HAP-1 (cell line): ENCODE measurements at places on chromosomes 11 and 22.

GRCh38 chr11:61534933-61535839 is 26.6 kb downstream of the LRRC10B start:
- DNase-seq = no peak

GRCh38 chr11:78935398-78936068 is 360.9 kb upstream of the NARS2 start:
- DNase-seq = no peak

DNA sequence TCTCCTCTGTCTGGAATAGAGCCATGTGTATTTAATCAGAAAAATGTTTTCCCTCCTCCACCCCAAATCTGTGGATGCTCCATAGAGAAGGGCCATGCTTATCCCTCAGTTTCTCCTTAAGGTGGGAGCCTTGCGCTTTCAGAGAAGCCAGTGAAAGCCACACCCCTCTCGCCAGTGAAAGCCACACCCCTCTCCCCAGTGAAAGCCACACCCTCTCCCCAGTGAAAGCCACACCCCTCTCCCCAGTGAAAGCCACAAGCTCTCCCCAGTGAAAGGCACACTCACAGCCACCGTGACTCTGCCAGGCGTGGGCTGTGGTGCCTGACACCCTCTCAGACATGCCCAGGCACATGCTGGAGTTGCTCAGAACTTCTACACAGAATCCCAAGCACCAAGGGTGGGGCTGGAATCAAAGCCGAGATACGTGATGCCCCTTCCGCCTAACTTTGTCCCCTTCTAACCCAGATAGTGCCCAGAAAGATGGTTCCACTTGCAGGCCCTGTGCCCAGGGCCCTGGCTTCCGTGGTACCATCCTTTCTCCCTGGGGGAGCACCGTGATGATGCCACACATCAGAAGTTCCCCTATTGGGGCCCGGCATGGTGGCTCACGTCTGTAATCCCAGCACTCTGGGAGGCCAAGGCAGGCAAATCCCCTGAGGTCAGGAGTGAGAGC is 16.5 kb upstream of the PRR5 start:
- DNase-seq = peak; percentile 76

DNA sequence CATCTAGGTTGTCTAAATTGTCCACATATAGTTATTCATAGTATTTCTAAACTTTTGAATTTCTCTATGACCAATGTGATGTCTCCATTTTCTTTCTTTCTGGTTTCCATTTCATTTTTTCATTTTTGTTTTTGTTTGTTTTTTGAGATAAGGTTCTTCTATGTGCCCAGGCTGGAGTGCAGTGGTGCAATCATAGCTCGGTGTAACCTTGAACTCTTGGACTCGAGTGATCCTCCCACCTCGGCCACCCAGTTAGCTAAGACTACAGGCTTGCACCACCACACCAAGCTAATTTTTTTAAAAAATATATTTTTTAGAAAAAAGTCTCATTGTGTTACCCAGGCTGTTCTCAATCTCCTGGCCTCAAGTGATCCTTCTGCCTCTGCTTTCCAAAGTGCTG is 8.2 kb downstream of the GSTT4 start:
- DNase-seq = no peak

- no peak for DNase-seq
Measured at GRCh38 chr11:101296896-101297295, 167.3 kb upstream of the PGR start.

- DNase-seq = no peak
Measured at GRCh38 chr11:131656839-131657211, 286.4 kb downstream of the NTM start.

GRCh38 chr22:43592476-43592875 is 180.7 kb downstream of the MPPED1 start:
- peak; percentile 15 for DNase-seq

DNA sequence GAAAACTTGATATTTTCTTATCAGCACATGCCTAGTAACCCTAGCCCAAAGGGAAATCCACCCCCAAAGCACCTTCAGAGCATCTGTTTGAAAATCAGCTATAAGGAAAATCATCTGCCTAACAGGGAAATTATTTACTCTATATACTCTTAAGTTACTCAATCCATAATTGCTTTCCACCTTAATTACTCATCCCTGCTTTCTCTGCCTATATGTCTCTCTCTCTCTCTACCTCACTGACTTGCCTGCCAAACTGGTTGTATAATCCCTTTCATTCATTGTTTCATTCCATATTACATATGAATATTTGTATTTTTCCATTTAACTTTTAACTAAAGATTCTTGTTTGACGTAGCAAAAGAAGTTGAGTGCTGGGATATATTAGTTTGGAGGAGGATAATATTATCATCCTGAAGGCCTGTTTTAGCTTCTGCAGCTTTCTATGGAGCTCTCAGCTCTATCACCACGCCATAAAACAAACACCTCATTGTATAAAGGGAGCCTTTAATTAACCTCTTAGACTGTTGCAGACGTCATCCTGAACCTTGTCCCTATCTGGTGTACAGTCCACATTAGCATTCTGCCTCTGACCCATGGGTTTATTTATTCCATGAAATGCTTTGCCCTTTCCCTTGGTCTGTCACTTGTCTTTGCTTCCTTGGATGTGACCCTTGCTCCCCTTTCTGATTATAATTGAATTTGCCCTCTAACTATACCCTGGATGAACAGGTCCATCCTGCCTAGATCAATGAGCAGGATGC is 98.9 kb downstream of the INSC start:
- DNase-seq = no peak

GRCh38 chr11:121670805-121671282 is 218.1 kb upstream of the SORL1-AS1 start:
- DNase-seq = no peak

- DNase-seq = no peak
Measured at GRCh38 chr11:60860943-60861342, 5.2 kb upstream of the PTGDR2 start.

DNA sequence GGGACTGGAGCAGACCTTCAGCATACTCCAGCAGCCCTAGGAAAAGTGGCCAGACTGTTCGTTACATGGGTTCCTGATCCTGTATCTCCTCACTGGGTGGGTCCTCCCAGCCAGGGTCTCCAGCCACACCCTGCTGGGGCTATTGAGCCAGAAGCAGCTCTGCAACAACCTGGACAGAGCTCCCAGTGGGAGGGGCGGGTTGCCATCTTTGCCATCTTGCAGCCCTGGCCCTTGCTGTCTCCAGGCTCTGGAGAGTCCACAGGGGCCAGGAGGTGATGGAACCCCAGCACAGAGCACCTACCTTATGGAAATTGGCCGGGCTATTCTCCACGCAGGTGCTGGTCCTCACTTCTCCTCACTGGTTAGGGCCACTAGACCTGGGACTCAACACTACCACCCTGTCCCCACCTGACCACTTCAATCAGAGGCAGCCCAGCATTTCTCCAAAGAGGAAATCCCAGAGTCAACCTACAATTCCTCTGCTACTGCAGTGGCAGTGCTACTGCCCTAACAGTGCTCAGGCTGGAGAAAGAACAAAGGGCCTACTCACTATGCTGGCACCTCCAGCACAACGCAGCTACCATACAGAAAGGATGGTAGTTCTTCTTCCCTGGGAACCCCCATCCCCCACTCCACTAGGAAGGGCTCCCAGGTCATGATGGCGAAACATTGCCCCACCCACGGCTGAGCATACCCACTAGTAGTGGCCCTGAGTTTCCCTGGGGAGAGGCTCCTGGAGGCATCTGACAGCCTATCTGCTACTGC is 290.2 kb upstream of the NCAM1 start:
- DNase-seq = no peak

DNA sequence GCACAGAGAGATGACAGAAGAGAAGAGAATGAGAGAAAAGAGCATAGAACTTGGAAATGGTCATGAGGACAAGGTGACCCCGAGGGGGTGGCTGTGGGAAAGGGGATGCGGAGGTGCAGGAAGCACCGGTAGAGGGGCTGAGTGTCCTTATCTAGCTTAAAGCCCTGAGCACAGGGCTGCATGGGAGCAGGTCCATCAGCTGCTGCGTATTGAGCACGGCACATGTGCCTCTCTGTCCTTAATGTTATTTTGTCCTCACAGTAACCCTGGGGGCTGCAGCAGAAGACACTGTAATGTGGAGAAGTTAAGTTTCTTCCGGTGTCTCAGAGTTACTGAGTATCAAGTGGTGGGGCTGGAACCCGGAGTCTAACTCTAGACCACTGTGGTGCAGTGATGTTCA is 94.4 kb upstream of the OR4B1 start:
- DNase-seq = no peak

DNA sequence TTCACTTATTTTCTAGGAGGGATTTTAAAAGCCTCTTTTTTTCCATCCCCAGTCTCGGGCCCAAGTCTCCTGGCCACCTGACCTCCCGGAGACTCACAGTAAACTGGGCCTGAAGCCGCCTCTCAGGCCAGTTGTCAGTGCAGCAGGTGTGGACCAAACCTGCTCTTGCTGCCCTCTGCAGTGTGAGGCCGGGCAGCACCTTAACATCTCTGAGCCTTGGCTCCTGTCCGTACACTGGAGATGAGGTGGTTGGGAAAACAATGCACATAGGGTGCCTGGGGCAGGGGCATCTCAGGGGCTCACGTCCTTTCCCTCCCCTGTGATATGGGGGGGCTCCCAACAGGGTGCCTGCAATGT is 45.1 kb downstream of the PHF21B start:
- DNase-seq = no peak

DNA sequence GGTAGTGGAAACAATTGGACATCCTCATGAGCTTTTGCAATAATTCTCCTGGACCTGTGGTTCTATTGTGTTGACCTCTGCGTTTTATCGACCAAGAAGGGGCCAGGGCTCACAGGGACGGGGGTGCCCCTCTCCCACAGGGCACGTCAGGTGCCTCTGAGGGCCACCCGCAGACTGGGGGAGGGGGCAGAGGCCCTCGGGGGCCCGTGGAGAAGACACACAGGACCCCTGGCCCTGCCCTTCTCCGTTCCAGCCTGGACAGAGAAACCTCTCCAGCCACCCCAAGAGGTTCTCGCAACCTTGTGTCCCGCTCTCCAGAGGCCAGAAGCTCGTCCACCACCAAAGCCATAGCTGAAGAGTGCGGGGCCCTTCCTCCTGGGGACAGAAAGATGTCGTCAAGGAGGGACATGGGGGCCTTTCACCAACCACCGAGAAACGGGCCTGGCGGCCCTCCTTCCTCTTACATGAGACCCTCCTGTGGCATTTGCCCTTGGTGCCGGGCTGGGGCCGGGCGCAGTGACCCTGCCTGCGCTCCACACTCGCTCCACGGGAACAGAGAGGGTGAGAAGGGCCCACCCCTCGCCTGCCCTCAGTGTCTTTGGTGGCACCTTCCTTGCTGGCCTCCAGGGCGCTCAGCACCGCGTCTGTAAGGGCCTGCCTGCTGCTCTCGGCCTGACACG is 57.3 kb downstream of the GRAMD4 start:
- DNase-seq = no peak

DNA sequence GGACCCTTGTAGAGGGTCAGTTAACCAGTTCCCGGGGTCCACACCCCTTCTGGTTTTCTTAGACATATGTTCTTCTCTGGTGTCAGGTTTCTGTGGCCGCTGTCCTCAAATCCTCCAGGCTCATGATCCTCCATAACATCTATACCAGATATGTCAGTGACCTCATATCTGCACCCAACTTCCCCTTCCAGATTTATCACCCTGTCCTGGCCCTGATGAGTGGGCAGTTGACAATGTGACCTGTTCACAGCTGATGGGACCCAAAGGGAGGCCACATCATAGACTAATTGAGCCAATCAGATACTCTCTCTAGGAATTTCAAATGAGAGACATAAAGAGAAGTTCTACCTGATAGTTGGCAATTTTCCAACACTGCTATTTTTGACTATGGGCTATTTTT is 5.1 kb downstream of the DKK3 start:
- no peak for DNase-seq

DNA sequence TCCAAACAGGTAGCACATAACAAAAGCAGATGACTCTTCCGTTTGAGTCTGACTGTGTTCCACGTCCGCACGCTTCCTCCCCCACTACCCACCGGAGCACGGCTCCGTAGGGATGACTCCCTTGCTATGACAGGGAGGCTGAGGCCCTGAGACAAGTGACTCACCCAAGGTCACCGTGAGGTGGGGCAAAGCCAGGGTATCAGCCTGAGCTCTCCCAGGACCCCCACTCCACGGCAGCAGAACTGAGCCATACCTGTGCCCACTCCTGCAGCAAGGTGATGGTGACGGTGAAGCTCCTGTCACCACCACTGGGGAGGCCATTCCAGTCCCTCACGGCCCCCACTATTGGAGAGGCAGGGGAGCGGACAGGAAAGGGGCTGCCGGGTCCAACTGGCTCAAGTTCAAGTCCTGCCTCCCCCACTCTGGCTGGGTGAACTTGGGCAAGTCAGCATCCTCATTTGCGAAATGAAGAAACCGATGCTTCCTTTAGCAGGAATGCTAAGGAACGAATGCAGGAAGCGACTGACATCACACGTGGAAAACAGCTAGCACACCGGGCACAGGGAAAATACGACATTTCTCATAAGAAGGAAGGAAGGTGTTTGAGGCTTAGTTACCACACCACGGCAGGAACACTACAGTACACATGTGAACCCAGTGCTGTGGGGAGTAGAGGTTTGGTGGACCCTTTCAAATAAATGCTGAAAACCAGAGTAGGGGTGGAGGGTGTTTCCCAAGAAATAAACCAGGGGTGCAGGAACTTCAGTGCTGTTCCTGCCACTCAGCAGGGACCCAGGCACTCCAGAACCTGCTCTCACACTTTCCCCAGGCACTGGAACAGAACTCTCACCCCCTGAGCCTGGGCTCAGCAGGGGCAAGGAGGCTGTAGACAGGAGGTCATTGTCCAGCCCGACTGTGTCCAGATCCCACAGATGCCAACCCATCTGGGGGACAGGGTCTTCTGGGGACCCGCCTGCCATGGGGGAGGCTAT is 32.4 kb upstream of the CBX7 start:
- no peak for DNase-seq

- no peak for DNase-seq
Measured at GRCh38 chr11:60821827-60822599, 19.9 kb upstream of the CCDC86 start.

DNA sequence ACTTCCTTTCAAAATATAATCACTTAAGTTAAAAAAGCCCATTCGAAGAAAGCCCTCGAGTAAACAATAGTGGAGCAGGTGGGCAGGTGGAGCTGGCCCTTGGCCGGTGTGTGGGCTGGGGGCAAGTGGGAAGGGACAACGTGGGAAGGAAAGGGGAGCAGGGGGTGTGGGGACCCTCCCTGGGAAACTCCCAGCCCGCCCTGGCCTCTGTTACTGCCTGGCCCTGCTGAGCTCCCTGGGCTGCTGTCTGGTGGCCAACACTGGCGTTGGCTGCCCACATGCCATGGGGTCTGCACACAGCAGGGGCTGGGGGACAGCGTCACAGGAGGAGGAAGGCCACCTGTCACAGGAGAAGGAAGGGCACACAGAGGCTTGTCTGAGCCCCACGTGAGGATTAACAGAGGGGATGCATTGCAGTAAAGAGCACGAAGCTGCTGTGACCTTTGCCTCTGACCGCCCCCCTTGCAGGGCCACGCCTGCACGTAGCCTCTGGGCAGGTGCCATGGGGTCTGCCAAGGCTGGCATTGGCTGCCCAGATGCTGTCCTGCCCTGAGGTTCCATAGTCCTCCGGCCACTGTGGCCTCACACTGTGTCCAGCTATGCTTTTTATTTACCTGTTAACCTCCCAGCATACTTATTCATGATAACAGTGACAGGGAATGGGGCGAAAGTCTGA is 36.2 kb upstream of the CCDC188 start:
- no peak for DNase-seq

- DNase-seq = no peak
Measured at GRCh38 chr11:10973416-10973815, 115.6 kb upstream of the ZBED5 start.

- no peak for DNase-seq
Measured at GRCh38 chr11:63537293-63538101, 889 bp downstream of the PLAAT4 start.
